Stimulated activated CD4-positive, alpha-beta T cell treated with anti-CD3 and anti-CD28 coated beads, Interleukin-1b, Interleukin-23, amount 100 ng/mL, for 4 hours (primary cell): ENCODE measurements at places on chromosomes 6 and 20.

DNA sequence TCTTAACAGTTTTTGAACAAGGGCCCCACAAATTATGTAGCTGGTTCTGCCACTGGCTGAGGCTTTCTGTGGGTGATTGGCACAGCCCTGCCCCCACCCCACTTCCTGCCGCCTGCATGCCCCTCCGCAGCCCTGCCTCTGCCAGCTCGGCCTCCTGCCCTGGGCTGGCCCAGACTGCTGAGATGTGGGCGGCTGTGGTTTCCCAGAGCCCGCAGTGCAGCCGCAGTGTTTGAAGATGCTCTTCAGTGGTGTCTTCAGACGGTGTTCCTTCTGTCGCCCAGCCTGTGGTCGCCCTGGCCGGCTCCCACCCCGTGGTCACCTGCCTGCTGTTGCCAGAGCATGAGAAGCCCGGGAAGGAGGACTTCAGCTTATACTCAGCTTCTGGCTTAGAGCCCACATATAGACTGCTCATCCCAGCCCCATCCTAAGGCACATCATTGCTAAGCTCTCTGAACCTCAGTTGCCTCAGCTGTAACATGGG lies 154.3 kb downstream of the VEGFA start:
- no peak for DNase-seq

- no peak for DNase-seq
Observed at GRCh38 chr6:78199044-78199443, 546.2 kb downstream of the MEI4 start.

DNA sequence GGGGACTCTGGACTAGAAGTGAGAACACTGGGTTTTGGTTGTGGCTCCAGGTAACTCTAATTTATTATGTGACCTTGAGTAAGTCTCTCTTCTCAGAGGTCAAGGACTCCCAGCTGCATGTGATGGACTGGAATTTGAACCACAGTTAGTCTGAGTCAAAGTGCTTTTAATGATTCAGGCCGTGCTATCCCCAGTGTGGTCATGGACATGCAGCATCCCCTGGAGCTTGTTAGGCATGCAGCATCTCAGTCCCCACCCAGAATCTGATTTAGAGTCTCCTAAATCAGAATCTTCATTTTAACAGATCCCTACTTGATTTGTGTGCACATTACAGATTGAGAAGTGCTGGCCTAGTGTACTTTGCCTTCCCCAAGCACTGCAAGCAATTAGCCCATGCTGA lies 74.2 kb downstream of the TOX2 start:
- DNase-seq: no peak

GRCh38 chr6:98601716-98602115 lies 232.7 kb upstream of the POU3F2 start:
- no peak for DNase-seq

DNA sequence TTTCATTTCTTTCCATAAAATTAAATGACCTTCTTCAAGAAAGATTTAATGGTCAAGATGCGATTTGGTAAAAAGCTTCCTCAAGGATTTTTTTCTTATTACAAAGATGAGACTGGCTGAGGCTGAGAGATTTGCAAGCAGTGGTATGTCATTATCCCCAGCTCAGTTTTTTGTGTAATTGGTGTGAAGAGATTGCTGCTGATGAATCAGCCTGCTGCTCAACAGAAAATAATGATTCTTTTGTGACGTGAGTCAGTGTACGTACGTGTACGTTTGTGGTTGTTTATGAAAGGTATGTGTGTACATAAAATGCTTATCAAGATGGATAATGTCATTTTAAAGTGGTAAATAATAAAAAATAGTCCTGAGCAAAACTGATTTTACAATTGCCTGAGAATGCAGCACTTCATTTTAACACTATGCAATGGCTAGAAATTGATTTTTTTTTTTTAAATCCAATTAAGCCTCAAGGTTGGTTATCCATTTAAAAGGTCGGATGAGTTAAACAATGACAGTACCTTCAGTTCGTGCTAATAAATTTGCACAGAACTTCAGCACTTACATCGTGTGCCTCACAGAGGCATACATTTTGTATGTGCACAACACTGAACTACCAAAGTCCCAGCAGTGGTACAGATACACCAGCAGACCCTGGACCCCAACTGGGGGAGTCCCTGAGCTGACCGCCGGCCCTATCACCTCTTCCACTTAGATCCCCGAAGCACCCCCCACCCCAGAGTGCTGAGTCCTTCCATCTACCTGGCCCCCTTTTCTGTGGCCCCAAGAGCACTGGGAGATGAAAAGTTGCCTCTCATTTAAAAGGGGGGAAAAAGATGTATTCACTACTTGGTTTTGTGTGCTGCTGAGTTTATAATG lies 9.7 kb upstream of the NPEPL1 start:
- DNase-seq: no peak

DNA sequence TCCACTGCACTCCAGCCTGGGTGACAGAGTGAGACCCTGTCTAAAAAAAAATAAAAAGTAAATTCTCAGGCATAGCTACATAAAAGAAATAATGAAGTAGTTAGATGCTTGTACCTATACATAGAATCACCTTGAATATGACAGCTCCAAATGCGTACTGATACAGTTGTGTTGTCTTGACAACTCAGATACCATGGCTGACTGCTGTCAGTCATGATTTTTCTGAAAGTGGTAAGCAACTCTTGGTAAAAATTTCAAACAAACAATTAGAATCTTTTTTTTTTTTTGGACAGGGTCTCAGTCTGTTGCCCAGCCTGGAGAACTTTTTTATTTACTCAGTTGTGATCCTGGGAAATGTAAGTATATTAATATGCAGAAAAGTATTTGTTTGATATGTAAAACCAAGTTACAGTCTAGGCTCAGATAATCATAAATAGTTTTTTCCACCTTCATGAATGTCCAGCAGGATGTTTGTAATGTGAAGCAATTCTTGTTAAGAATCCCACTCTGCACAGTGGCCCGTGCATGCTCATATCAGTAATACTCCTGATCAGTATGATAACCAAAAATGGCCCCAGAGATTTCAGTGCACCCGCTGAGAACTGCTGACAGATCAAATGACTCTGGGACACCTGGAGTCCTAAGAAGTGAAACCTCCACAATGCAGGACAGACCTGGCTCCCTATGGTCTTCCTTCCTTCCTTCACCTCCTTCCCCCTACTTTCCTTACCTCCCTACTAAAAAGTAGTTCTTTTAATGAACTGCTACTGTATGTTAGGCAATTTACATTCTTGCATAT lies 14.0 kb upstream of the MAPK13 start:
- DNase-seq: no peak

DNA sequence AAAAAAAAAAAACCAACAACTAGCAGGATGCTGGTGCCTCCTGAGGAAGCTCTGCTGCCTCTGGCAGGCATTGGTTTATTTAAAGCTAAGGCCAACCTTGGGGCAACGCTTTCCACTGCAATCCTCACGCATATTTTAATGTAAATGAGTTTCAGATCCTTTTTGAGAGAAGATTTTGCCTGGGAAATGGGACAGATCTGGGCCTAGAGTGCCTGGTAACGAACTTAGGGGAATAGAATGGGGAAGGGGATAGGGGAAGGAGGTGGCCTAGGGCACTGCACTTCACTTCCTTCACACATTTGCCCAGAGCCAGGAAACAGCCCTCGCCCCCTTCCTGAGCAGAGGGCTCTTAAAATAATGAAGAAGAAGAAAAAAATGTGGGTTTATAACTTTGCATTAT lies 132.7 kb upstream of the TMEM170B start:
- no peak for DNase-seq

- DNase-seq: no peak
Observed at GRCh38 chr6:73774311-73774774, 78.3 kb downstream of the CD109 start.

DNA sequence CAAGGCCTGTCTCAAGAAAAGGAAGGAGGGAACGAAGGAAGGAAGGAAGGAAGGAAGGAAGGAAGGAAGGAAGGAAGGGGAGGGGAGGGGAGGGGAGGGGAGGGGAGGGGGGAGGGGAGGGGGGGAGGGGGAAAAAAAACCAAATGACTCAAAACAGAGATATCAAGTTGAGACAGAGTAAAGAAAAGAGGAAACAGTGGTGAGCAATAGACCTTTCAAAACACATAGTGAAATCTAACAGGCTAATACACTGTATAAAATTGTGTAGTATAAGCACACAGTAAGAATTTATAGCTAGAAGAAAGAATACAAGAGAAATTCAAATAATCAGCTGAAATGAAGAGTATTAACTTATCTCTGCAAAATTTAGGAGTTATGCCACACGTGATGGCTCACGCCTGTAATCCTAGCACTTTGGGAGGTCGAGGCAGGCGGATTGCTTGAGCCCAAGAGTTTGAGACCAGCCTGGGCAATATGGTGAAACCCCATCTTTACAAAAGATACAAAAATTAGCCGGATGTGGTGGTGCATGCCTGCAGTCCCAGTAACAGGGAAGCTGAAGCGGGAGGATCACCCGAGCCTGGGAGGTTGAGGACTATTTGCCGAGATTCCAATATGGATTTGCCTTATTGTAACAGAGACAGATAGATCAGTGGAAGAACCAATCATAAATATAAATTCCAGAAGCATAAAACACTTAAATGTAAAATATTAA lies 123.2 kb downstream of the PRND start:
- no peak for DNase-seq

DNA sequence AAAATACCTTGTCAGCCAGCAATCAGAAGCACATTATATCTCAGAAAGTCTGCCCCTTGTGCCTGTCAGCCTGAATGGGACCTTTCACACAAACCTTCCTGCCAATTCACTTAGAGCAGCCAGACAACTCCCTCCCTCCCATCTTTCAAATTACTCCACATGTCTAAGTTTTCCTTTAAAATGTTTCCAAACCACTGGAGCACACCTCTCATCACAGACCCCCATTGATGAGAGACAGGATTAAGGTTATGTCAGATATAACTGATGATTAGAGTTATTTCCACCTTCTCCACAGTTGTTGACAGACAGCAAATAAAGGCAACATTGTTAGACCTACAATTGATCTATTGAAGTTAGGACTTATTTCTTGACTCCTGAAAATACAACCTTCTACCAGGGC lies 408.4 kb downstream of the PLCB1 start:
- DNase-seq: no peak

GRCh38 chr6:63883597-63883996 lies 248.0 kb downstream of the PHF3 start:
- DNase-seq: no peak

DNA sequence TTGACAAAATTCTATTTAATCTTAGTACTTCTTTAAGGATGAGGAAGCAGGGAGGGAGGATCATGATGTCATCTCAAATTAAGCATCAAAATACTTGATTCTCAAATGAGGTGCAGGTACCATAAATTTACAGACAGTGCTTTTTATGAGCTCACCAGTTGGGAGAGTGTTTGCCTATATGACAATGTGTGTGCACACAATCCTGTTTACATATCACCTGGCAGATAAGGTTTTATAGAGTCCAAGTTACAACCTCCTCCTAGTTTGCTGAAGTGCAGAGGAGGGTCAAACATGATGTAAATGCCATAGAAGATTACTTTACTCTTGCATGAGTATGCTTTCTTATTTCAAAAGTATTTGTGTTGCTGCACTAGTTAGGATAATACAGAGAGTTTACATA lies 6.4 kb downstream of the ATXN1 start:
- no peak for DNase-seq

GRCh38 chr6:157226761-157227160 lies 96.6 kb downstream of the TMEM242 start:
- DNase-seq: no peak

- no peak for DNase-seq
Observed at GRCh38 chr20:57114290-57115005, 152.0 kb downstream of the BMP7 start.

- DNase-seq: no peak
Observed at GRCh38 chr6:79801362-79801761, 146.0 kb downstream of the ELOVL4 start.

DNA sequence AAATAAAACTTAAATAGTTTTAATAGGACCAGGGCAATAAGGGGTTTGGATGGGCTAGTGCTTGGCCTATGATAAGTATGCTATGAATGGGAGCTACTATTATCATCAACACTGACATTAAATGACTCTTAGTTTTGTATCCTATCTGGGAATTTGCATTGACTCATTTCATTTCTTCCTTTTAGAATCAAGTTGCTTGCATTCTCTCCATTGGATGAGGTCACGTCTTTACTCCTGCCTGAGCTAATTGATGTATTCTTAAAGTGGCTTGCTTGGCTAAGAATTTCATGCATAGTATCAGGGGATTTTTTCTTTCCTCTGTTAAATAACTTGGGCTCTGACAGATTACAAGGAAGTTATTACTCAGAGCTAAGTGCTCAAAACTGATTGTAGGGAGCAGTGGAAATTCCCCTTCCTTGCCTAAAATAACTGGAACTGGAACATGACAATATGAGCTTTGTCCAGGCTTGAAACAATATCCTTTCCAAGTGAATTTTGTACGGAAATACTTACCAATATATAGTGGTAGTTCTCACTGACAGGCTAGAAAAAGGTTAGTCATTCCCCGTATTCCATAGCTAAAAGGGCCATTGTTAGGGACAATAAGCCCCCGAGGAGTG lies 169.9 kb downstream of the BCAS1 start:
- no peak for DNase-seq

GRCh38 chr20:21046413-21047070 lies 59.6 kb downstream of the LINC00237 start:
- no peak for DNase-seq

DNA sequence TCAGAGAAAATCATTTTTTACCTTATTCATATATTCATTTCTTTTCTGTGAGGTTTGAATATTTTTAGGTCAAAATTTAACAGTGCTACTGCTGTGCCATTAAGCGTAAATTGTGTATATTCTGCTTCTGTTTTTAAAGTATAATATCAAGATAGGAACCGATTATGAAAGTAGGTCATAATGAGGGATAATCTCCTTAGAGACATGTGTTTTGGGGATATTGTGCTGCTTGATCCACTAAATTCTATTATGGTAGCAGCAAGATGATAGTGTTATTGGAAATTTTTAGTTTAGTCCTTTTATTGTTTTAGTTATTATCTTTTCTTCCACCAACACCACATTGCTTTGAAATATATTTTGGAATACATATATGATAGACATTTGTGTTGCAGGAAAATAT lies 244.0 kb downstream of the RIMS1 start:
- DNase-seq: no peak

- no peak for DNase-seq
Observed at GRCh38 chr6:52582446-52582845, 5.6 kb upstream of the TRAM2 start.

DNA sequence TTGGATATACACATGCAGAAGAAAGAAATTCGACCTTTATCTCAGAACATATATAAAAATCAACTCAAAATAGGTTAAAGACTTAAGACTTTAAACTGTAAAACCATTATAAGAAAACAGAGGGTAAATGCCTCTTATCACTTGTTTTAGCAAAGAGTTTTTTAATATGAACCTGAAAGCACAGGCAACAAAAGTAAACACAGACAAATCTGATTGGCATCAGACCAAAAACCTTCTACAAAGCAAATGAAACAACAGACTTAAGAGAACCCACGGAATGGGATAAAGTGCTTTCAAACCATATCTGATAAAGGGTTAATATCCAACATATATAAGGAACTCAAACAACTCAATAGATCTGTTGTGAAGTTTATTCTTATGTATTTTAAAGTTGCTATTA lies 309.9 kb upstream of the OPRM1 start:
- DNase-seq: no peak

DNA sequence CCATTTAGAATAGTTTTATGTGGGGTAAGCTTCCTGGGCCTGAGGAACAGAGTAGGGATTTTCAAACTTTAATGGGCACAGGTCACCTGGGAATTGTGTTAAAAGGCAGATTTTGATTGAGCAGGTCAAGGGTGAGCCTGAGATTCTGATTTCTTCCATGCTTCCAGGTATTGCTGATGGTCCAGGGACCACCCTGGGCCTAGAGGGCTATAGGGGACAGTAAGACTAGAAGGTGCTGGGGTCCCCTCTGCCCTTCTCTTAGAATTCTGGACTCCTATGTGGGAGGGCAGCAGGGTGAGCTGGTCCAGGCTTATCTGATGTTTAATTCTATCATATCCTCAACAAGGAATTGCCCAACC lies 2.6 kb downstream of the DDR1 start:
- DNase-seq: no peak
